GM12878 (cell line): ENCODE measurements at places on chromosomes 7 and 10. TPM values are rescaled to one million over a fixed set of nuclear protein-coding genes. Genes with fewer than 3 reads are reported as not detected.

Gene NUDT13
- polyA plus RNA-seq: 1.9 and 2.4 TPM in 2 replicates

Gene ANKRD1
- not detected in 2 replicates for polyA plus RNA-seq

Gene INMT
- polyA plus RNA-seq: not detected in 2 replicates

Gene PPA1
- 365 and 366 TPM in 2 replicates for polyA plus RNA-seq

Gene PRKRIP1
- 29.5 and 38.4 TPM in 2 replicates for polyA plus RNA-seq

Gene NPTX2
- 0.04 TPM in 1 of 2 replicates, not detected in the other for polyA plus RNA-seq

Gene TMEM213
- not detected in 2 replicates for polyA plus RNA-seq

Gene ARHGEF35
- polyA plus RNA-seq: 5.7 and 6.6 TPM in 2 replicates

Gene PI4K2A
- polyA plus RNA-seq: 7.8 and 8.5 TPM in 2 replicates

Gene SEC24C
- polyA plus RNA-seq: 67.4 and 74.1 TPM in 2 replicates

Gene SEMA3E
- polyA plus RNA-seq: 0.78 and 1.6 TPM in 2 replicates

Gene FBXO24
- 0.19 and 0.38 TPM in 2 replicates for polyA plus RNA-seq

Gene FOXP2
- polyA plus RNA-seq: 2.5 and 3.1 TPM in 2 replicates

Gene OR2A12
- not detected in 2 replicates for polyA plus RNA-seq

Gene NEURL1
- 0.07 TPM in 1 of 2 replicates, not detected in the other for polyA plus RNA-seq

Gene MTURN
- 0.38 and 0.52 TPM in 2 replicates for polyA plus RNA-seq

Gene MSMB
- polyA plus RNA-seq: not detected in 2 replicates

Gene MYPN
- not detected in 2 replicates for polyA plus RNA-seq

Gene GIMAP1
- 1.0 and 1.1 TPM in 2 replicates for polyA plus RNA-seq

Gene CTAGE15
- 0.12 and 0.32 TPM in 2 replicates for polyA plus RNA-seq
